ENCODE measurements at places on chromosomes 16 and 17.

GRCh38 chr17:75996665-75997590 is 3.7 kb upstream of the CDK3 start:
- DNase-seq: peak; percentile 90

- peak; percentile 66 for DNase-seq
These were observed 19.9 kb downstream of the CEP295NL start for GRCh38 chr17:78883089-78883532.

DNA sequence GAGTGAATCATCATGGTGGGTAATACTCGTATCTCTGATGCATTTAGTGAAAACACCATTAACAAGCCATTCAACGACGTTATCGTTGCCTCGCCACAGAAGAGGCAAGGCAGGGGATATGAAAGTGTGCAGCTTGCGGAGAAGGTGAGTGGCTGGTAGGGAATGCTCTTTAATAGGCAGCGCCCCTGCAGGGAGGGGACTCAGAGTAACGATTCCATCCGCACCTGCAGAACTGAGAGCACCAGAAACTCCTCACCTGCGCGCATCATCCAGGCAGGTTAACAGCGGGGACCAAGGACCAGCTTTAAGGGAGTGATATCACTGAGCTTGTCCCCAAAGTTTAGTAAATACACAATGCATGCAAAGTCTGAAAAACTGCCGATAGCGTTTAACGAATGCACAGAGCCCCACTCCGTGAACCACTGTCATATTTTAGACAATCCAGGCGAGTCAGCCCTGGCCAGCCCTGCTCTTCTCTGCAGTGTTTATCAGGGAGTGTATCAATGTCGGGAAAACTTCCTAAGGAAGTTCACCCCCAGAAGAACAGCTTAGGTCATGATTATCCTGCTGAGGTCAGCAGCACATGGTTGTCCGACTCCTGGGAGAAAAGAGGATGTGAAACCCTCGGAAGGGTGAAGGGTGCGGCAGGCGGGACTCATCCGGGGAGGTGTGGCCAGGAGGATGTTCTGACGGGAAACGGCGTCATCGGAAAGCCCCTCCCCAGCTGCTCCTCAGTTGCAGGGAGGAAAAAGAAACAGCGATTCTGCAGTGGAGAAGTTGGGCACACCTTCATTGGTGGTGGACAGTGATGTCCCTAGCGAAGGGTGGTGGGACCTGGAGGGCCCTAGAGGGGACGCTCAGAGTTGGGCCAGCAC is 68.5 kb upstream of the DNAH17 start:
- DNase-seq: peak; percentile 95

GRCh38 chr17:40467281-40467867 is 24.1 kb downstream of the IGFBP4 start:
- no peak for DNase-seq

DNA sequence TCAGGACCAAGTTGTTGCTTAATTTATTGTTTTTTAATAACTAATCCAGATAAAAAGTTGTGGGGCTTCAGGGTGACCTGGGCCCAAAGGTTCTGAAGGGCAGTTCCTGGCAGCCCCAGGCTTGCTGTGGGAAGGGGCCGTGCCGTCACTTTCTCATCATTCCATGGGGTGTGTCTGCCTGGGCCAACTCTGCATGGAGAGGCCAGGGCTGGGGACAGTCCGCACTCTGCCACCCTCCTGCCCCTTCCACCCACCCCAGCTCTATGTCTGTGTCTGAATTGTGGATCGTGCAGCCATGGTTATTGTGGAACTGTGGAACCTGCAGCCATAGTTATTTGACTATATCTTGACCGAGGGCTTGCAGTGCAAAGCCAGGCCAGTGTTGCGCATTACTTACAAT is 4.0 kb downstream of the LIMD2 start:
- no peak for DNase-seq

- peak; percentile 18 for DNase-seq
These were observed 339.0 kb downstream of the MAF start for GRCh38 chr16:79261481-79261940.

DNA sequence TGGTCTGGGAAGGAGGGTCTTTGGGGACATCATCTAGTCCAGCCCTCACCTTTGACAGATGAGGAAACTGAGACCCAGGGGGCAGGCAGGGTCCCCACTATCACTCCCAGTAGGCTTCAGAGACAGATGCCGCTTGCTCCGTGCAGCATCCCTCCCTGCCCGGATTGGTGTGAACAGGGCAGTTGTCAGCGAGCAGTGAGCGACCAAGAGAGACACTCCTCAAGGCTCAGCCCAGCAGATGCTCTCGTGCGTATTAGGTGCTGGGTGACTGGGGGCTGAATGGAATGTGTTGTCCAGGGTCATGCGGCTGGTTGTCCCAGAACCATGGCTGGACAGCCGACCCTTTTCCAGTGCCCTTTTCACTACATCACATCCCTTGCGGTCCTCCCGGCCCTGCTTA is 49.0 kb downstream of the MPRIP start:
- no peak for DNase-seq

GRCh38 chr17:66819466-66819865 is 15.5 kb upstream of the CACNG5 start:
- DNase-seq: no peak

DNA sequence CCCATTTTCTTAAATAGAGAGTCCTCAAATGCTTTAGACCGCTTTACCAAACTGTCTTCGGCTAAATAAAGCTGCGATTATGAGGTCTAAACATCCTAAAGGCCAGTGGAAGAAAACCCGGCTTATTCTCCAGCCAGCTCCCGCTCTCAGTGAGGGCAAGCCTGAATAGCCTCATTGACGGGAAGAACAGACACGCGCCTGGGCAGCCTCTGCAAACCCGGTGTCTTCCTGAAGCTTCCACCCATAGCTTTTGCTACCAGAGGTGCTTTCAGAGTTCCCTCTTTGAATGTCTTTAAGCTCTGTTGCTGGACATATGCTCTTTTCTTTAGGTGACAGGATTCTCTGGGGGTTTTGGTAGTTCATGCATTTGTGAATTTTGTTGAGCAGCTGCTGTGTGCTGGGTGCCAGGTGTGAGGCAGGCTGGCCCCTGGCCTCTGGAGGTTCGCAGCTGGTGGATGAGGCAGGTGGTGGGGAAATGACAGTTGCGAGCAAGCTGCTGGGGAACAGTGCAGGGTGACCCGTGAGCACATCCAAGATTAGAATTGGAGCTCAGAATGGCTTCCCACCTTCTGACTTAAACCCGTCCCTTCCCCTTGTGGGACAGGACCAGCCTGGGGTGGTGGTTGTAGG is 44.7 kb downstream of the CRISPLD2 start:
- DNase-seq: no peak

GRCh38 chr16:25135254-25135878 is 23.8 kb downstream of the LCMT1 start:
- no peak for DNase-seq

DNA sequence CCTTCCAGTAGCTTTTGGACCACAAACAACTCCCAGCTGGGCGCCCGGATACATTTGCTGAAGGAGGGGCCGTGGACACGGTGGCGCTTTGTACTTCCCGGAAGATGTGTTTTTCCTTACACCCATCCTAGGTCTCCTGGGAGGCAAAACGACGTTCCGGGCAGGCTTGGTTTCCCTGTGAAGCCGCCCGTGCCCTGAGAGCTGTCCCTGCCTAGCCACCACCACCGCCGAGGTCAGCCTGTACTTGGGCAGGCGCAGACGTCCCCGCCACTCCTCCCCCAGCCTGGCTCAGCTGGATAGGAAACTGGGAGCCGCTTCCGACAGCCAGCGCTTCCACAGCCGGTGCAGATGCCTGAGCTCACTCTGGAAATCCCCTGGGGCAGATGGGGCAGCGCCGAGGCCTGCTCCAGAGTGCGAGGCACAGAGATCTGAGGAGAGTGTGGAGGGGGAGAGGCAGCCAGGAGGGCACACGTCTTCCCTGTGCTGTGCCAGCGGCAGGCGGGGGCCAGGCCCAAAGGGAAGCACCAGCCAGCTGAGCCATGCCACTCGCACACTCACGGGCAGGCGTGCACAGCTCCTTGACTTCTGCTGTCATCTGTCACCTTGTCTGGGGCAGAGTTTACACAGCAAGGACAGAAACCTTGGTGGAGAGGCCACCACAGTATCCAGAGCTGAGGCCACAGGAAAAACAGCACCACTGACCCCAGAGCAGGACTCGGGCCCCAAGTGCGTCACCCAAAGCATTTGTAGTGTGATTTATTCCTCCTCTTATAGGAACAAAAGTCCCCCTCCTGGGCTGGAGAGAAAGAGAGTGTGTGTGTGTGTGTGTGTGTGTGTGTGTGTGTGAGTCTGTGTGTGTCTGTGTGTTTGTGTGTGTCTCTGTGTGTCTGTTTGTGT is 3.0 kb downstream of the RHBDF2 start:
- DNase-seq: no peak

- peak; percentile 100 for DNase-seq
These were observed at the start of the genes NDUFAF8 and TEPSIN for GRCh38 chr17:81238815-81239713. Gene NDUFAF8, plus strand, starts transcription at chr17:81239318. Its CDS starts 46 bp downstream, at chr17:81239364. Gene TEPSIN, minus strand, starts transcription at chr17:81239055. Its CDS starts 22 bp downstream, at chr17:81239033.

- DNase-seq: no peak
These were observed 39.2 kb downstream of the ZNF778 start for GRCh38 chr16:89256651-89257254.

GRCh38 chr17:12987120-12987519 is 30.7 kb downstream of the ELAC2 start:
- no peak for DNase-seq

- no peak for DNase-seq
These were observed 15.3 kb upstream of the GAA start for GRCh38 chr17:80086081-80086480.
